ENCODE measurements at places on chromosomes 2 and 18. TPM values are rescaled to one million over a fixed set of nuclear protein-coding genes. Genes with fewer than 3 reads are reported as not detected.

DNA sequence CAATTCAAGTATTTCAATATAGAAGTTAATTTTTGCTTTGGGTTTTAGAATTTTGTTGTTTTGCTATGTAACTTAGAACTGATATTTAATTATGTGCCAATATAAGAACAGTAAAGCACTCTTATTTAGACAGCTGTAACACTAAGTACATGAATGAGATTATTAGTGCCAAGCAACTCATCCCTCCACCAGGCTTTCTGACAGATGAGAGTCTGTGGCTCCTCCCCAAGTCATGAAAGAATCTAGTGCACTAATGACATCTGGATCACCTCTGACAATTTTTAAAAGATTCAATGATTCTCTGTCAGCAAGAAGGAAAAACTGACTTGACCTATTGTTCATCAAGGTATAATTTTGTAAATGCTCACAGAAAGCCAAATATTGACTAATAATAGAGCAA, 67.8 kb downstream of the TMEFF2 start:
- no peak for DNase-seq

DNA sequence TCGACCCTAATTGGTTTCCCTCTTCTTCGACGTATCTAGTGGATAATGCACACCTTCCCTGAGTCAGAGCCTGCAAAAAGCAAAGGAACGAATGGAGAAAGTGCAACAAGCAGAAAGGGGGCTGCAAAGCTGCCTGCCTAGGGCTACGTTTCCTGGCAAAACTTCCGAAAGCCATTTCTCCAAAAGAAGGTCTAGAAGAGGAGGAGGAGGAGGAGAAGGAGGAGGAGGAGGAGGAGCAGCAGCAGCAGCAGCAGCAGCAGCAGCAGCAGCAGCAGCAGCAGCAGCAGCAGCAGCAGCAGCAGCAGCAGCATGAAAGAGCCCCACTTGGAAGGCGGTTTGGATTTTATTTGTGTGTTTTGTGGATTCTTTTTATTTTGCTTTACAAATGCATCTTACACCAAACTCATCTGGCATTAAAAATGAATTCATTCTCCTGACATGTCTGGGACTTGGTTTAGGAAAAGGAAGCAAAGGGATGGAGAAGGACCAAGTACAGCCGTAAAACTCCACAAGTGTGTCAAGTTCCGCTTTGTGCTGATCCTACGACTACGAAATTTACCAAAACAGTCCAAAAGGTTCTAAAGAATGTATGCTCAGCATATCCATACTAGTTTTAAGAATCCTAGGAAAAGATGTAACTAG, 2.0 kb downstream of the TCF4 start:
- peak; percentile 17 for DNase-seq

GRCh38 chr2:197107291-197108269, 181.1 kb upstream of the PGAP1 start:
- DNase-seq: no peak

CYP27A1 gene
- total RNA-seq: 19.2 TPM

DCC gene
- not detected for total RNA-seq

VAMP5 gene
- total RNA-seq: 89.2 TPM
